Right renal pelvis (tissue), 4 donors: ENCODE measurements at places on chromosomes 3 and 15. TPM values are rescaled to one million over a fixed set of nuclear protein-coding genes. Genes with fewer than 3 reads are reported as not detected.

Gene MNS1
- 30.0 TPM for polyA plus RNA-seq

Gene ILDR1
- polyA plus RNA-seq, result 8.7 TPM

Gene SLC22A13
- polyA plus RNA-seq, result 3.1 TPM

Gene GOLGA8M
- polyA plus RNA-seq, result 2.7 TPM

Gene PLD1
- 12.7 TPM for polyA plus RNA-seq

Gene ARPIN
- 25.5 TPM for polyA plus RNA-seq

Gene MELTF
- 3.2 TPM for polyA plus RNA-seq

Gene ACTC1
- 1.1 TPM for polyA plus RNA-seq

Gene GRK7
- 0.14 TPM for polyA plus RNA-seq

Gene FAM81A
- 23.9 TPM for polyA plus RNA-seq

Gene HEXA
- 116 TPM for polyA plus RNA-seq

Gene PLXNB1
- 196 TPM for polyA plus RNA-seq

Gene CCK
- not detected for polyA plus RNA-seq

Gene STRIT1
- polyA plus RNA-seq, result 3.3 TPM

Gene CTXN2
- 0.05 TPM for polyA plus RNA-seq

Gene SUSD5
- polyA plus RNA-seq, result 5.6 TPM

Gene NTRK3
- polyA plus RNA-seq, result 12.9 TPM

Gene ARPP21
- 1.0 TPM for polyA plus RNA-seq

Gene GPR62
- 0.30 TPM for polyA plus RNA-seq

Gene BOC
- 25.5 TPM for polyA plus RNA-seq

Gene GPR156
- polyA plus RNA-seq, result 3.2 TPM

Gene UQCC5
- 24.7 TPM for polyA plus RNA-seq

Gene IMPG2
- polyA plus RNA-seq, result 0.29 TPM

Gene WNT7A
- 0.05 TPM for polyA plus RNA-seq
